NCI-H187 (cell line): ENCODE measurements at places on chromosomes 5 and 9.

DNA sequence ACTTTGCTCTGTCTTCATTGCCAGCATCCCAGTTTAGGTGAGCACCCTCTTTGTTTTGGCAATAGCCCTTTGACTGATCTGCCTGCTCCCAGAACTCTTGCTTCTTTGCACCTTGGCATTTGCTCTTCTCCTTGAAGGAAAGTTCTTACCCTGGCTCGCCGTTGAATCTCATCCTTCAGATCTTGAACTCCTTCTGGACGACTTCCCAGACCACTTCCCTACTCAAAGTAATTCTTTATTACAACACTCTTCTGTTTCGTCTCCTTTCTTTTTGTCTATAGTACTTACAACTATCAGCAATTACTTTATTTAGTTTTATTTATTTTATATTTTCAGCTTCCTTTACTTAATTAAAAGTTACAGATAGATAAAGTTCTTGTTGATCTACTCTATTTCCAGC, 1510.1 kb downstream of the MAT2B start:
- DNase-seq = no peak

- no peak for DNase-seq
Observed at GRCh38 chr5:1078851-1079250, 33.0 kb downstream of the SLC12A7 start.

DNA sequence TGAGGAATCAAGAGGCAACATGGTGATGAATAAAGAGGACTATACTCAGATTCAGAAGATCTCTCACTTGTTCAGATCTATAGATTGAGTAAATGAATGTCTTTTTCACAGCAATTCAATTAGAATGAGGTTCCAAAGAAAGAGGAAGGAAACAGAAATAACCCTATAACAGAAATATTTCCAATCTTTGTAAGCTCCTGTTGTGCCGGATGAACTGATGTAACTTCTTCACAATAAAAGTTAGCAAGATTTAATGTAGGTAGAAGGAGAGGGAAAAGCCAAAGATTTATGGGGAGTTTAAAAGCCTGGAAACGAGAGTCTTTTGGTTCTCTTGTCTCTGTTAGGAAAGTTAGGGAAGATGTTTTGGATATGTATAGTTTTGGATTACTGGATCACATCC, 92.1 kb downstream of the PBX3 start:
- DNase-seq = no peak

DNA sequence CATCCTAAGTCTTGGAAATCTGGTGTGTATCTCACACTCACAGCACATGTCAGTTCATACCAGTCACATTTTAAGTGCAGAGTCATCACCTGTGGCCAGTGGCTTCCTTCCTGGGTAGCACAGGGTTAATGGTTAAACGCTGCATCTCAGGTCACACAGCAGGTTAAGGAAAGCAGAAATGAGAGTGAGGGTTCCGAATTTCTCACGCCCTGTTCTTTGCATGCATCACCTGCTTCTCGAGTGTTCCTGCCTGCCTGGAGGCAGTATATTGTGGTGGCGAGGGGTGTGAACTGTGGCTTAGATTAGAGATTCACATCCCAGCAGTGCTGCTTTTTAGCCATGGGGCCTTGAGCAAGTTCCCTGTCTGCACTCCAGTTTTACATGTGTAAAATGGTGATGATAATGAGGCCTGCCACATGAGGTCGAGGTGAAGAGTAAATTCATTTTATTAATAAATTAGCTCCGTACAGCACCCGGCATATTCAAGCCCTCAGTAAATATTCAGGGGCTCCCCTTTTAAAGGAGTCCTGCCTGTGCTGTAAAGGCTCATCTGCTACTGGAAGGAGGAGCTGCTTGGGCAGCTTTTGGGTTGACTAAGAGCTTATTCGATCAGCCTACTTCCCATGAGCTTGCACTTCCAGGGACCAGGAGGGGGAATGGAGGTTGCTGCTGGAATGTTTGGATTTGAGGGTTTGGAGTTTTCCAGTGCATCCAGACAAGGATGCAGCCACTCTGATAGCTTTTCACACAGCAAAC, 61.1 kb upstream of the SAP30L start:
- peak; percentile 53 for DNase-seq
